NCI-H1092 treated with DMSO at 0.1 percent for 48 hours (cell line): ENCODE measurements at places on chromosomes 2 and 18.

DNA sequence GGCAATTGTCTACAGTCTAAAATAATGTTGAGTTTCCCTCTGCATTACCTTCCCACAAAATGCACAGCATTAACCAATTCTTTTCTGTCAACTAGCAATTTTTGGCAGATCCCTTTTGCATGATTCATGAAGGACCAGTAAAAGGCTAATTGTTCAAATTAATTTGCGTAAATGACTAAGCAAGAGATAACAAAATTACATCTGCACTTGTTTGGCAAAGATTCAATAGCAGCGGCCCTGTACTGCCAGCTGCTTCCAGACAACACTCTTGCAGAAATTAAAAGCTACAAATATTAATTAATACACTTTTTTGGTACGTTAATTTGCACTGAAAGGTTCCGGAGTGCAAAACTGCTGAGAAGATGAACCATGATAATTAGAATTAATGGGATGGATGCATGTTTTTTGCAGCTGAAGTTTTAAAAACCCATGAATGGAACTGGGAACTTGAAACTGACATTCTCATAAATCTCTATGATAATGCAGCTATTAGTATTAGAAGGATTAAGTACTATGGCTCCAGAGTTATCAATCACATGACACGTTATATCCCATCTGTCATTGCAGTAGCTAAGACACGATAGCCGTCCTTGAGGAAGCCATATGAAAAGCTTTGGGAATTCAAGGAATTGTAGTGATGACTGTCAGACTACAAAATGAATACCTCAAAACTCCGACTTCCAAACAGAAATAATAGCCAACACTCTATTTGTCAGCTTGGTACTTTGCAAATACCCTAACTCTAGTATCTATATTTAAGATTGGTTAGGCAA is 1268.3 kb upstream of the ACVR2A start:
- no peak for DNase-seq

- no peak for DNase-seq
Observed at GRCh38 chr2:238238766-238239542, 884 bp downstream of the HES6 start.

- DNase-seq: peak; percentile 1
Observed at GRCh38 chr2:132923787-132924186, 253.8 kb upstream of the LYPD1 start.

DNA sequence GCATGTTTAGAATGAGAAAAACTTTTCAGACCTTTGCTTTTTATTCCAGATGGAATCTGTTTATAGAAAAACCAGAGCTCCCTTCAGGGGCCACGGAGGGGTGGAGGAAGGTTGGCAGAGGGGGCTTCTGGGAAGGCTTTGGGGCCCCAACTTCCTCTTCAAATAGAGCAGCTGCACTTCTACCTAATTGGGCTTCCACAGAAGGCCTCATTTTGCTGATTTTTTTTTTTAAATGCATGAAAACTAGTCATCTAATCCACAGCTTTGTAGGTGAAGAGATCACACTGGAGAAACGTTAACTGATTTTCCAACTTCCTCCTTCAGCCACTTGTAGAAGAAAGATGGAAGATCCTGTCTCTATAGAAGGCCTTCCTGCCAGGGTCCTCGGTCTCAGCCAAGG is 181.8 kb downstream of the BCL11A start:
- no peak for DNase-seq

- DNase-seq: no peak
Observed at GRCh38 chr2:86199834-86200177, 549 bp downstream of the MRPL35 start.

DNA sequence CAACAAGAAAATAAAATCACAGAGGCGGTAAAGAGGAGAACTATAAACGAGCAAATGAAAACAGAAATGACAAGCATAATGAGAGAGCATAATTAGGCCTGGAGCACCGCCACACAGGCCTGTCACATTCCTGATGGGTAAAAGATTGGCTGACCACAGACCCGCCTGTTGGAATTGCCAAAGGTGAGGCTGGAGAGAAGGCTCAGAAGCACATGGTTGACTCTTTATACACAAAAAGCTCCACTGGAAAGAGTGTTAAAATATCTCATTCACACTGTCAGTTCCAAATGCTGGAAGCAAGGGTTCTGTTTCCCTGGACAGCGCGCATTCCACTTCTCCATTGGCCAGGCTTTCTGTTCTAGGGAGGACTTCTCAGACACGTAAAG is 5.9 kb upstream of the LGALSL start:
- DNase-seq: no peak

DNA sequence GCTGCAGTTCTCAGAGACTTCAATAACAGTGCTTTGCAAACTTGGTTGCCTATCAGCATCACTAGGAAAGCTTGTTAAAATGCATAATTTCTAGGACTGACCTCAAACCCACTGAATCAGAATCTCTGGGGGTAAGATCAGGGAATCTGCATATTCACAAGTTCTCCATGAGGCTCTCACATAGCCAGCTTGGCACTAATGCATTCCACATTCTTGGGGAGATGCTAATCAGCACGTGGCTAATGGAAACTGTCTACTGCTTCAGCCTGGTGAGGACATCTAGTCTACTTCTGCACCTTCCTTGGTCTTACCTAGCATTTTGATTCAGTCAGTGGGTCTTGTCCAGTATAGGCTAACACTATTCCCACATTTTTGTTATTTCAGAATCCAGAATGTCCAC is 56.3 kb downstream of the RBKS start:
- no peak for DNase-seq

GRCh38 chr2:42138163-42139015 is 30.8 kb upstream of the EML4 start:
- DNase-seq: no peak

GRCh38 chr2:168912466-168912865 is 11.4 kb downstream of the G6PC2 start:
- no peak for DNase-seq

- no peak for DNase-seq
Observed at GRCh38 chr2:143231254-143231645, 102.0 kb downstream of the ARHGAP15 start.

- no peak for DNase-seq
Observed at GRCh38 chr2:237486819-237487448, at the start of gene MLPH. MLPH (plus strand) TSS chr2:237487251; CDS start chr2:237493427, 6,176 bp downstream.

DNA sequence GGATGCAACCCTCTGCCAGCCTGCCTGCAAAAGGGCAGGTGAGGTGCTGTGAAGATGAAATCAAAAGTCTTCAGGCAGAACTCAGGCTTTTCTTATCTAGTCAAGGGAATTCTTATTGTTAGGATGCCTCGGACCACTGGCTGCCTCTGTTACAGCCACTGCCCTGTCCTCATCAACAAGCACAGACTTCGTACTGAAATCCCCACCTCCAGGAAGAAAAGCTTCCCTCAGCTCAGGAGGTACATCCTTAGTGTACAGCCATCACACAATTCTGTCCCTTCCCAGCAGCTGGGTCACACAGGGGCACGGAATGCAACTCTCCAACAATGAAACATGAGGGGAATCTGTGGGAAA is 10.1 kb upstream of the RNU4ATAC start:
- no peak for DNase-seq

GRCh38 chr2:10355471-10356438 is 53.1 kb downstream of the HPCAL1 start:
- DNase-seq: peak; percentile 68
